Stimulated activated CD4-positive, alpha-beta T cell treated with anti-CD3 and anti-CD28 coated beads, Interleukin-2, amount 100 ng/mL, for 4 hours (primary cell): ENCODE measurements at places on chromosomes 16 and 17.

DNA sequence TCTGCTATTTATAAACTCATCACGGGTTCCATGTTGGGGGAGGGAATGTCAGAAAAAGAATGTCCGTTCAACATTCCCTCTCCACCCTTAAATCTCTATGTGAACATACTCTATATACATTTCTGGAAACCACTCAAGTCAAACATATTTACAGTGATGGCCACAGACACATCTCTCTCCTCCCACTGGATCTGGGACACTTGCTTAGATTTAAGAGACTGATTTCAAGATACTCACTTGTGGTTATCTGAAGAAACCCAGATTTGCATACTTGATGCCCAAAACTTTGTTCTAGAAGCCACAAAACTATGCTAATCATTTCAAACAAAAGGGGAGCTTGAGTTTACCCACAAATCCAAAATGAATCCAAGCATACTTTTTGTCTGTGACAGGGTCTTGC lies 182.9 kb upstream of the SOX9 start:
- no peak for DNase-seq

- no peak for DNase-seq
These were observed 18.5 kb downstream of the FLYWCH1 start for GRCh38 chr16:2930236-2930635.

- DNase-seq = no peak
These were observed 29.3 kb downstream of the AKAP10 start for GRCh38 chr17:19948116-19948943.

GRCh38 chr17:4903051-4903818 lies at the start of gene CHRNE:
CHRNE (minus strand) TSS chr17:4903098; CDS start chr17:4903063, 35 bp downstream.
- DNase-seq = peak; percentile 70

DNA sequence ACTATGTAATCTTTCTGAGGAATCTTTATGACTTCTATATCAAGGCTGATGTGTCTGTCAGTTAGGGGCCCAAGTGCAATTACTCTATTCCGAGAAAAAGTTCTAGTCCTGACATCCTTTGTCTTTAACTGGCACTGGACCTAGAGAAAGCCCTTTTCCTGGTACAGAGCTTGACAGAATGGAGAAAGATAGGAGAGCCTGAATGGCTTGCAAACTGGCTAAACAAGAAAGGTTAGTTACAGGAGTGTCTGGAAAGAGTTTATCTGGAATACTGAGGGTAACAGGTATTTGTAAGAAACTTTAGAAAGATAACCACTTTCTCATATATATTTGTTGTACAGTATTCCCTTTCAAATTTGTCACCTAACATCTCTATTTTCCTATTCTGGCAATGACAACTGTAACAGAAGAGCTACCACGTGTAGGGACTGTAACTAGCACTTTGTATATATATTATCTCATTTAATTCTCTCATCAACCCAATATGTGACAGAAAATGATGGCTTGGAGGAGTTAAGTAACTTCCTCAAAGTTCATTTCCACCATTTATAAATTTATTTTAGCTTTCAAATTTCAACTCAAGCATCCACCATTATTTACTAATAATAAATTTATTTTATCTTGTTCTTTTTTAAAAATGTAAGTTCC lies 97.4 kb upstream of the C17orf78 start:
- DNase-seq = no peak

DNA sequence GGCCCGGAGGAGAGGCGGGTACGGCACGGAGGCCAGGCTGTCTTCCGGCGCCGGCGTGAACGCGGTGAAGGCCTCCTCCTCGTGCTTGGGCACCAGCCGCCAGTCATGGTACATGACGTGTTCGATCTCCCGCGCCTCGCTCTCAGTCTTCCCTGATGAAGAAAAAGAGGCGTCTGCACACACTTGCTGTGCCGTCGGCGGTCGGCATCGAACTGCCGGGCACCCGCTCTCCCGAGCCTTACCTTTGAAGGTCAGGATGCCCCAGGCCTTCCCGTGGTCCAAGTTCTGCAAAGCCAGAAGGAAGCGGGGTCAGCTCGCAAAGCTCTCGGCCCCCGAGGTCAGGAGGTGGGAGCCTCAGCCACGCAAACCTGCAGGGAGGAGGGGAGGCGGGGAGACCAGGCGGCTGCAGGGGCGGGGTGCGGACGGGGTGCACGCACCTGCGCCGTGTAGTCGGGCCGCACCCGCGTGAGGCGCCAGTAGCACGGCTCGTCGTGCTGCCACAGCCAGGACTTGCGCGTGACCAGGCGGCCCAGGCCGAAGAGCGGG lies at the start of gene EME2:
EME2 (plus strand) TSS at position 449 of the 546 bp plus-strand sequence. CDS start 418 bp downstream, outside the sequence.
- DNase-seq = no peak

GRCh38 chr16:17556276-17557052 lies 85.7 kb upstream of the XYLT1 start:
- no peak for DNase-seq

DNA sequence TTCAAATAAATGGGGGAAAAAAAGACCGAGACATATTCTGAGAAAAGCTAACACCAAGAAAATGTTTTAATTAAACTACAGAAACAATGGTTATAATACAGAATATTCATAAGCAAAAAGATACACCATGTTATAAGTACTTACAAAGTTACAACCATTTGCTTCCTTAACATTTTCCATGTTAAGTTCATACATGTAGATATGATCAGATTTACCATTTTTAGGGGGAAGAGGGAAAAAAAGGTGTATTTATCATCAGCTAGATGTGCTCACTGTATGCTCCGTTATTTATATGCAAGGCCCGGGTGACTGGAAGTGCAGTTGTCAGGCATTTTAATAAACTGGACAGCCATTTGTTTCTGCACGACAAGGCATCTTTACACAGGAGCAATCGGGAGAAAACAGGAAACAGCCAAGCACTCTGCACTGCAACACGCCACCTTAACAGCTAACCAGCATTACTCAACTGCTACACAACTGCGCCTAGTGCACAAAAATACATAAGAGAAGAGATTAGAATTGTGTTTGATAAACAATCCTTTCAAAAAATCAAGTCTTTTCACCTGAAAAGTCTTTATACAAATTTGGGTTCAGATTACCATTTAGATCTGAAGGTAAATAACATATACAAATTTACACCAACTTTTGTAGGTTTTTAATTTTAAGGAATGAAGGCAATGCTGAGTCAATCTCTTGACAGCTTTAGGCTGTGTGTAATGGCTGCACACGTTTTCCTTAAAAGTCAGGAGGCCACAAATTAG lies 2.9 kb downstream of the SRSF2 start:
- DNase-seq = no peak

- DNase-seq = no peak
These were observed 92.8 kb upstream of the PMFBP1 start for GRCh38 chr16:72264771-72265170.

GRCh38 chr16:66474750-66475199 lies 47.7 kb downstream of the BEAN1 start:
- DNase-seq = peak; percentile 57

- DNase-seq = no peak
These were observed 7.5 kb downstream of the NFE2L1 start for GRCh38 chr17:48055531-48056245.

- no peak for DNase-seq
These were observed 4.7 kb upstream of the BEAN1 start for GRCh38 chr16:66422366-66422765.

GRCh38 chr16:86170720-86171119 lies 271.8 kb downstream of the IRF8 start:
- DNase-seq = no peak

GRCh38 chr16:1723450-1724147 lies 17.6 kb downstream of the MAPK8IP3 start:
- peak; percentile 7 for DNase-seq
